ENCODE measurements at places on chromosomes 1 and 21.

DNA sequence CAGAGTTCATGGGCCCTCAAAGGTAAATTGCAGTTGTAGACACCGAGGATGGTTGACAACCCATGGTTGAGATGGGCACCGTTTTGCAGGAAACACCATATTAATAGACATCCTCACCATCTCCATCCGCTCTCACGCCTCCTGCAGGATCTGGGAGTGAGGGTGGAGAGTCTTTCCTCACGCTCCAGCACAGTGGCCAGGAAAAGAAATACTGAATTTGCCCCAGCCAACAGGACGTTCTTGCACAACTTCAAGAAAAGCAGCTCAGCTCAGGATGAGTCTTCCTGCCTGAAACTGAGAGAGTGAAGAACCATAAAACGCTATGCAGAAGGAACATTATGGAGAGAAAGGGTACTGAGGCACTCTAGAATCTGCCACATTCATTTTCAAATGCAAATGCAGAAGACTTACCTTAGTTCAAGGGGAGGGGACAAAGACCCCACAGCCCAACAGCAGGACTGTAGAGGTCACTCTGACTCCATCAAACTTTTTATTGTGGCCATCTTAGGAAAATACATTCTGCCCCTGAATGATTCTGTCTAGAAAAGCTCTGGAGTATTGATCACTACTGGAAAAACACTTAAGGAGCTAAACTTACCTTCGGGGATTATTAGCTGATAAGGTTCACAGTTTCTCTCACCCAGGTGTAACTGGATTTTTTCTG is 9.3 kb downstream of the SLAMF8 start:
- DNase-seq = no peak

- DNase-seq = no peak
These were observed 7.3 kb downstream of the PLEKHO1 start for GRCh38 chr1:150156868-150157603.

DNA sequence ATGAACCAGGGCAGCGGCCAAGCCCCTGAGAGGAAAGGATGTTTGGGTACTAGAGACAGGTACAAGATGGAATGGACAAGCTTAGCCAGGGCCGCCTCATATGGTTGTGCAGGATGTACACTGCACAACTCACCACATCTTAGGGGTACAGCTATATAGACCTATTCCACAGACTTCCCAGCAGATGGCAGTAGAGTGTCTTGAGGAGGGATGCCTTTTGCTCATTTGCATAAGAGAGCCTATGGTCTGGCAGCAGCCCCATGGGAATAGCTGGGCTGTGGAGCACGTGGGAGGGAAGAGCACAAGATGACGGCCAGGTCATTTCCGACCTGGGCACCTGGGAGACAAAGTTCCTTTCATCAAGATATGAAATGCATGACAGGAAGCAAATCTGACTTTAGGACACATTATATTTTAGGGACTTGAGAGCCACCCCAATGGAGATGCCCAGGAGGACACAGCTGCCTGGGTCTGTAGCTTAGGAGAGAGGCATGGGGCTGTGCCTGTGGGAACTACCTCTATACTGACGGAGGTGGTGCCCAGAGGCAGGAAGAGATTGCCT is 215.5 kb downstream of the KCNJ6 start:
- DNase-seq = no peak

DNA sequence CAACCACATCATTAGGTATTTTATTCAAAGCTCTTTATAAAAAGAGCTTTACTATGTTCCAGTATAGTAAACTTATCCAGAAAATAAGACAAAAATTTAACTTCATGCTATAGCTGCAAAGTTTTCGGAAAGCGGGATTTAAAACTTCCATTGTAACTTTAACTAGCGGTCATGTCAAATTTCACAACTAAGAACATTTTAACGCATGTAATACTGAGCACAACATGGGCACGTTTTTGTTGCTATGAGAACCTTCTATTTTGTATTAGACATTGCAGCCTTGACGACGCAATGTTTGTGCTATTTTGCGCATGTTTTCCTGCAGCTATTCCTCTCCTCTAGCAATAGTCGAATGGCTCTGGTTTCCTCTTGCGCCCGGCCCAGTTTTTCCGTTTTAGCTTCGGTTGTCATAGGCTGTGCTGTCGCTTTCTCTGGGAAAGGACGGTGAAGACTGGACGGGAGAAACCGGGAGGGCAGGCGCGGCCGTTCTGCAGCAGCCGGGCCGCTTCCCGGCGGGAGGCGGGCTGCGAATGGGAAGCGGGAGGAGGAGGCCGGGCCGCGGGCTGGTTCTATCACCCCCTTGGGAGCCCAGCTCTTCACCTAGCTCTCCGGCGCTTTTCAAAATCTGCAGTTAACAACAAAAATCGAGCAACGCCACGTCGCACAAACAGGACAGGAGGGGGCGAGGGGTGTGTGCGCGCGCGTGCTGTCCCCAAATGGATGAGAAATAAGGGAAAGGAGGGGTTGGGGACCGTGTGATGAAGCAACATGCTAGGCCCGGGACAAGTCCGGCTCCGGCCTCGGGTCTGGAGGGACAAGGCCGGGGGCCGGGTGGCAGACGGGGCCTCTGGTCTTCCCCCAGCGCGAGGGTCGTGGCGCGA is 105.3 kb upstream of the HNRNPU start:
- DNase-seq = no peak

GRCh38 chr21:43924421-43925095 is 59.5 kb downstream of the AGPAT3 start:
- DNase-seq = no peak

- no peak for DNase-seq
These were observed 150.4 kb upstream of the NEGR1 start for GRCh38 chr1:72432645-72433267.

DNA sequence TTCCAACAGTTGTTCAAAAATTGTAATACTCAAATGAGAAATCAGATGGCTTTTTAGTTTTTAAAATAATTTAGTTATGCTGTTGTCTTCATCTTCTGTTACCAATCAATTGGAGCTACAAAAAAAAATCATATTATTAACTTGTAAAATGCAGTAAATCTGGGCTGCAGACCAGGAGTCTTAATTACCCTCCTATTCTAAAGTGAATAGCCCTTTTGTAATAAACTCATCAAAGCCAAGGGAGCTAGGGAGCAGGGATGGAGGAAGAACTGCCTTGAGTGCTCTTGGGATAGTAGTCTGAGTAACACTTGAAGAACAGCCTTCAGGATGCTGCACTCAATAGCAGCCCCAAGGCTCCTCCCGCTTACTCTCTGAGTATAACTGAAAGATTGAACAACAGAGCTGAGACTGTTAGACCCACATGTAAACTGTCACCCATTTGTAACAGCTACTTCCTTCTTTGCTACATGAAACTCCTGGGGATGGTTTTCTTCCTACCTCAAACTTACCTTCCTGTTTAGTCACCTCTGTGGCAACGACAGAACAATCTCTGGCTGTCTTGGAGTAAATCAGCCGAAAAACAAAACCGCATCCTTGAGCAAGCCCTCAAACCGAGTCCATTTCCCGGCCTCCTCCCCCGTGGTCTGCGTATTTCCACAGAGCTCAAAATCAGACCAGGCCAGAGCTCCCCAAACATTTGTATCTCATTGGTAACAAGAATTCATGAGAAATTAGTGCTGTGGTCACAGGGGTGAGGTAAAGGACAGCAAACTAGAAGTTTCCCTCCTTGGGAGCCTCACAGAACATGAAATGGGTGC is 55.9 kb downstream of the CD58 start:
- peak; percentile 47 for DNase-seq

DNA sequence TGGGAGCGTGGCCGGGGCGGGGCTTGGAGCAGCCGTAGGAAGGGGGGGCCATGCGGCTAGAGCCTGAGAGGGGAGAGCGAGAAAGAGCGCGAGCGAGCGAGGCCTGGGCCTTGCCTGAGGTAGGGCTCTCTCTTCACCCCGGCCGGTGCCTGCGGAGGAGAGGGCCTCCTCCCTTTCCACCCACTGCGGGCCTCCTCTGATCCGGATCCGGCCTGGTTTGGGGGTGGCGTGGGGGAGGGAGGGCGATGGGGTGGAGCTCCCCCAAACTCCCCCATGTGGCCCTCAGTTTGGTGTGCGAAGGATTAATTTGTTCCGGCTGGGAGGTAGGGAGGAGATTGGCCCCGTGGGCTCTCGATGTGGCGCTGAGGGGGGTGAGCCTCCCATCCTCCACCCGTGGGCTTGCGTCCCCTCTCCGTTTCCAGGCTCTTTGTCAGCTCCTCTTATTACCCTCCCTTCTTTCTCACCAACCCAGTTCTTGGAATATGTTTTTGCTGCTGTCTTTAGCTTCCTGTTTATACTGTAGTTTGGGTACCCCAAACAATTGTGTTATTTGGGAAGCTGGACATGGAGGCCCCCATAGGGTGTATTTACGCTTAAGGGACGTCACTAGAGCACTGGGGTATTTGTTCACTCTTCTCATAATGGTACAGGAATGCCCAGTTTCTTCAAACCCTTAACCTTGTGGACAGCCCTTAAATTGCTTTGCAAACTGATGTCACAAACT is 685 bp downstream of the UBAP2L start:
- DNase-seq = peak; percentile 82

DNA sequence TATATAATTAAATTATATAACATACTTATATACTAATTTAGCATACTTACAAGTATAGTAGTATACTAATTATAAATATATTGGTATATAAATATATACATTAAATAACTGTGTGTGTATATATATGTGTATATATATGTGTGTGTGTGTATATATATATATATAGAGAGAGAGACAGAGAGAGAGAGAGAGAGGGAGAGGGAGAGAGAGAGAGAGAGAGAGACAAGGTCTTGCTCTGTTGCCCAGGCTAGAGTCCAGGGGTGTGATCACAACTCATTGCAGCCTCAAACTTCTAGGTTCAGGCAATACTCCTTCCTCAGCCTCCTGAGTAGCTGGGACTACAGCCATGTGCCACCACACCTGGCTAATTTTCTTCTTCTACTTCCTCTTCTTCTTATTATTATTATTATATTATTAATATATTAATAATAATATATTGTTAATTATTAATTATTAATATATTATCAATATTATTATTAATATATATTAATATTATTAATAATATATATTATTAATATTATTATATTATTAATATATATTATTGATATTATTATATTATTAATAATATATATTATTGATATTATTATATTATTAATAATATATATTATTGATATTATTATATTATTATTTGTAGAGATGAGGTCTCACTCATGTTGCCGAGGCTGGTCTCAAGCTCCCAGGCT is 185.5 kb downstream of the CRB1 start:
- DNase-seq = no peak

- DNase-seq = peak; percentile 11
These were observed 876 bp downstream of the RAB29 start for GRCh38 chr1:205774198-205775014.

DNA sequence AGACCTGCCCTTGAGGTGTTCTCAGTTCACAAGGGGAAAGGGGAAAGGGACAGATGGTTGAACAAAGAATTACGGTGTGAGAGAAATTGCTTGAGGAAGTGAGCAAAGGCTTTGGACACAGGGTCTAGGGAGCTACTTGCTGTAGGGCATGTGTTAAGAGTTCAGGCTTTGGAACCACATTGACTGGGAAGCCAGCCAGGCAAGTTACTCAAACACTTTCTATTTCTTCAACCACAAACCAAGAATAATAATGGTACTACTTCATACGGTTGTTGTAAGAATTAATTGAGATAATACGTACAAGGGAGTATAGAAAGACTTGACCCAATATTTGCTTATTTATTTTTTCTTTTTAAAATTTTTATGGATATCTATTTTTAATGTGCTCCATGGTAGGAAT is 26.6 kb downstream of the AK4 start:
- no peak for DNase-seq

- no peak for DNase-seq
These were observed 15.1 kb downstream of the OR6F1 start for GRCh38 chr1:247701338-247701737.

DNA sequence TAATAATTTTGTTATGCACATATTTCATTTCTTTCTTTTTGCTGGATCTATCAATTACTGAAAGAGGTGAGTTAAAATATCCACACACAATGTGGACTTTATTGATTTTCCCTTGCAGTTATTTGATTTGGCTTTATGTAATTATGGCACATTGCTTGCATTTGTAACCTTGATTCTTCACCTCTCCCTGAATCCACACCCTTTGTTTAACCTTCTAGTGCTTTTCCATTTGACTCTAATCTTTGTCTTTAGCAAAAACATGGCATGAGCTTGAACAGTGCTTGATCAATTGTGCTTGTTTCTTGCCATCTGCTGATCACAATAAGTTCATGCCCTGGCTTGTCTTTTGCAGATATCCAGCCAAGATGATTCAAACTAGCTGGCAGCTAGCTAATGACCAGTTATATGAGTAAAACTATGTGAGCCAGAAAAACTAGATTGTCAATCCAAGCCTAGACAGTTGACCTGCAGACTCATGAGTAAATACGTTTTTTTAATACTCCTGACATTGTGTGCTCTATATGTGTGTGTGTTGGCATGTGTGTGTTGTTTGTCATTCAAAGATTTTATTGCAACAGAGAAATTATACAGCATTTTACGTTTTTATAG is 899.2 kb downstream of the NCAM2 start:
- no peak for DNase-seq

- DNase-seq = no peak
These were observed 588.1 kb downstream of the DPYD start for GRCh38 chr1:97332716-97333115.

DNA sequence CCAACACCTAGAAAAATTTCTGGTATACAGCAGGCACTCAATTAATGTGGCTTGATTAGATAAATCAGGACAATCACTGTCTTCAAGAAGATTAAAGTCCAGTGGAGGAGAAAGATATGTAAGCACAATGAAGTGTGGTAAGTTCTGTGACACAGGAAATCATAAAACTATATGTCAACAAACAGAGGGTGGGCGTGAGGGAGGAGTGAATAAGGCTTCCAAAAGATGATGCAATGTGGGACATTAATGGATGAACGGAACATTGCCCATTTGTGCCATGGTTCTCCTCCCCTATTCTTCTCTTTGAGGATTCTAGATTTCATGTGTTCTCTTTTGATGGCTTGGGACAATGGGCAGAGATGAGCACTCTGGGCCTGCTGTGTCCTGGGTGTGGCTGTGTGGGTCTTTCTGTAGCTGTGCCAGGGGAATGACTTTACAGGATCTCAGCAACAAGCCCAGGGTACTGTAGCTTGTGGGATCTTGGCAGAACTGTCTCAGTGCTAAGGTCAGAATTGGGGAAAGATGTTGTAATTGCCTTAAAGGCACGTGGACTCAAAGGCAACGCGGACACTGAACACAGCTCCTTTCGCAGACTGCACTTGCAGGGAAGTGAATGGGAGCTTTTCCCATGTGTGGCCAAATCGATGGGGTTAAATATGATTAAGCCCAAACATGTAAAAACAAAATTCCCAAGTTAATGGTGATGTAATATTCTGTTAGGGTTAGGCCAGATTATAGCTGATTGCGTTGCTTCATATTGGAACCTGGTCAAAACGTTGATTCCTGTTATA is 366.9 kb downstream of the TGFB2 start:
- no peak for DNase-seq

GRCh38 chr1:219041141-219041540 is 132.5 kb upstream of the LYPLAL1 start:
- no peak for DNase-seq

- no peak for DNase-seq
These were observed 30.4 kb downstream of the ATP2B4 start for GRCh38 chr1:203656796-203657747.

GRCh38 chr21:34779860-34780259 is 111.1 kb downstream of the CLIC6 start:
- no peak for DNase-seq

GRCh38 chr1:222950892-222951291 is 136.1 kb downstream of the DISP1 start:
- DNase-seq = no peak

GRCh38 chr1:166202546-166202945 is 35.7 kb upstream of the FAM78B start:
- no peak for DNase-seq

- no peak for DNase-seq
These were observed 23.4 kb upstream of the FCGR2A start for GRCh38 chr1:161481624-161482392.
